ENCODE measurements at places on chromosomes 11 and 22. TPM values are rescaled to one million over a fixed set of nuclear protein-coding genes. Genes with fewer than 3 reads are reported as not detected.

DNA sequence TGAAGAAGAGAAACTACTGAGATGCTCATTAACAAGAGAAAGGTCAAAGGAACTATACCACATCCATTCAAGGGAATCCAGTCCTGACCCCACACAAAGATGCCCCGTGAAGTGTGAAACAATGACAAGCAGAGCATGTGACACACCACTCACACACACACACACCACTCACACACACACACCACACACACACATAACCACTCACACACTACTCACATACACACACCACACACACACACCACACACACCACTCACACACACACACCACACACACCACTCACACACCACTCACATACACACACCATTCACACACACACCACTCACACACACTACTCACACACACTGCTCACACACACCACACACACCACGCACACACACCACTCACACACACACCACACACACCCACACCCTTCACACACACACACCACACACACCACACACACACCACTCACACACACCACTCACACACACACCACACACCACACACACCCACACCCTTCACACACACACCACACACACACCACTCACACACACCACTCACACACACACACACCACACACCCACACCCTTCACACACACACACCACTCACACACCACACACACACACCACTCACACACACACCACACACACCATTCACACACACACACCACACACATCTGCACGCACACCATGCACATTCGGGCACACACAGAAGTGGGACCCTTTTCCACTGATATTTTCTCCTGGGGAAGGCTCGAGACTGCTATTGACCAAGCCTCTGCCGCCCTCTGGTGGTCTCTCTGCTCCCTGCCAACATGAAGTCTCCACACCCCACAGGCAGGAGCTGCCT lies 32.0 kb upstream of the COMT start:
- no peak overlapping the region for H3K4me3 ChIP-seq
- peak; percentile 89 for DNase-seq
- peaks cover 16% of the 10 kb centered on the region for H3K4me1 ChIP-seq
- H3K36me3 ChIP-seq, result peaks cover 24% of the 10 kb centered on the region
- H3K27me3 ChIP-seq, result no peaks in the 10 kb centered on the region
- H3K27ac ChIP-seq, result no peak overlapping the region

DNA sequence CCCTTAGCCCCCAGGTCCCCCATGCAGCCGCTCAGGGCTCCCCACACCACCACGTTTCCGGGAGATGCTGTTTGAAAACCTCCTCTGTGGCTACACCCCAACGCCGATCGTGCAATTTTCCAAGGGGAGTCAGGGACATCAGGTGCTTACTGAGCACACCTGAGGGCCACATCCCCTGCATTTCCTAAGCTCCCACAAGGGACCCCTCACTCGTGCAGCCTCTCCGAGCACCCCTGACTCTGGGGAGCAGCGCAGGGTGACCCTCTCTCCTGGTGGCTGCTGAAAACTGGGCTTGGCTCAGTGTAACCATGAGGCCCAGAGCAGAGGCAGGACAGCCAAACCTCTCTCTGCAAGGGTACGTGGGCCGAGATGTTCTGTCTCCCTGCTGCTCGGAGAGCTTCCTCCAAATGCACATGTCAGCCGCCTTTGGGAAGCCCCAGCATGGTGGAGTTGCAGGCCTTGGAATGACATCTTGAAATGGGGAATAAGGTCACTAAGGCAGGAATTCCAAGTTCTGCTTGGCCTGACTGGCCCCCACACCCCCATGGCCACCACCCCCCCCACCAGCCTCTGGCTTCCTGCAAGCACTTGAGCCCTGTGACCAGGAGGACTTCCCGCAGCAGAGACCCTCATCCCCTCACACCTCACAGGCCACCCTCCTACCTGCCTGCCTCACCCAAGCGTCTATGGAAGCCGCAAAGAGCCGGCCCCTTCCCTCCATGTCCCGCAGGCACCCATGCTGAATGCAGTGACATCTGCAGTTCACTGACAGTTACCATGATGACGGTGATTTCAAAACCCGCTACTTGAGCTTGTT lies 257.4 kb downstream of the BRD1 start:
- H3K27me3 ChIP-seq, result no peaks in the 10 kb centered on the region
- no peak overlapping the region for H3K4me3 ChIP-seq
- no peaks in the 10 kb centered on the region for H3K4me1 ChIP-seq
- H3K27ac ChIP-seq, result no peak overlapping the region
- peak; percentile 10 for DNase-seq

DNA sequence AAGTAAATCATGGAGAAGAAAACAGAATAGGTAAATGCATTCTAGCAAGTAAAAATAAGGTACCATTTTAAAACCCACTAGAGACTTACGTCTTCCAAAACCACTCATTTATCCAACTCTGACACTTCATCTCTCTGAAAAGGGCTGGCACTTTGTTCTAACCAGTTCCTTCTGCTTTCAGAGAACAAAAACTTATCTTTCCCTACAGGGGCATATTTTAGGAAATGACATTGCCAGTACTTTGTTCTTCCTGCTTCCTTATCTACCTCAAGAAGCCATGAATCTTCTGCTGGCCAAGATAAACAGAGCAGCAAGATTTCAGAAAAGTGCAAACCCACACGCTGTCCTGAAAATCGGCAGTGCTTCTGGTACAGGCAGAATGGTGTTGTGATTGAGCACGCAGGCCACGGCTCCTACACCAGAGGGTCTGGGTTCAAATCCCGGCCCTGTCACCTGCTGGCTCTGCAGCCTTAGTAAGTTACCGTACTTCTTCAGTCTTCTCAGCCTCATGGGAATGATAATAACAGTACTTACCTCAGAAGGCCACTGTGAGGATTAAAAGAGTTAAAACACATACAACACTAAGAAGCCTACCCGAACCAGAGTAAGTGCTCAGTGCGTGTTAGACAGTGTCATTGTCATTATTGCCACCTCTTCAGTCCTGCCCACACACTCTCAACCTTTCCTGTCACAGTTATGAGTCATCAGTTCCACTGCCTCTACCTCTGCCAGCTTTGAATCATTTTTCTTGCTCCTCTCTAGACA lies 11.0 kb downstream of the MPZL3 start:
- H3K4me1 ChIP-seq, result peaks cover 16% of the 10 kb centered on the region
- H3K27ac ChIP-seq, result peak overlapping the region; percentile 89
- no peak overlapping the region for H3K4me3 ChIP-seq
- no peaks in the 10 kb centered on the region for H3K27me3 ChIP-seq
- peak; percentile 47 for DNase-seq

The OR5A1 gene
- total RNA-seq, result not detected

Measured in stomach (tissue), 19 donors.